ENCODE measurements at places on chromosomes 6 and 20. TPM values are rescaled to one million over a fixed set of nuclear protein-coding genes. Genes with fewer than 3 reads are reported as not detected.

DNA sequence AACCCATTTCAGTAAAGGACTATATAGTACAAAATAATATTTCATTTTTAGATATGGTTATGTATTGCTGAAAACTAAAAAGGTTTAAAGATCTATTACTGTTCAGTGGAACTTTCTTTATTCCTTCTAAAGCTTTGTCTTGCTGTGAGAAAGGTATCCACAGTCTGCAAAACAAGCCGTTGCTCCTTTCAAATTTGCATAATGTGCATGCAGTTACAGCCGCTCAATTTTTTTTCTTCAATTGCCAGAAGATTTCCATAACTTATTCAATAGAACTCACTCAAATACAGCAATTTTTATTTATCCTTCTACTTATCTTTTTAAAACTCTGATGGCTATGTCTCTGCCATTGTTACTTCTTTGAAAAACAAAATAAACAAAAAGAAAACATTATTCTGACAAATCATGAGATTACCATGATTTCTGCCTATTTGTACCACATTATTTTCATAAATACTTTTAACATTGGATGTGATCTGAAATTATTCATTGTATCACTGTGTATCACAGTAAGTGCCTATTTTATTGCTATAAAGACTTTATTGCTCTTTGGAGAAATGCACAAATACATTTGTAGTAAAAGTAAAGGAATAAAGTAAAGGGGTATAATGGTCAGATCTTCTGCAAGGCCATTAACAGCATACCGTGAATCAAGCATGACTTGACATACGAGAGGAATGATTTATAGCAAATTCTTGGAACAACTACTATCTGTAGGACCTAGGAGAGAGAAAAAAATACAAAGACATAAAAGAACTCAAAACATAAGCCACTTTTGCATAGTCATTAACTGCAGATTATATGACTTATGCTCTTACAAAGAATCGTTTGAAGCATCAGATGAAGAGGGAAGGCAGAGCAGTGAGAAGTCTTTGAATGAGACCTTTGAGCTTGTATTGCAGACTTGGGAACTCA is 29.6 kb upstream of the HBS1L start:
- no peak for DNase-seq

DNA sequence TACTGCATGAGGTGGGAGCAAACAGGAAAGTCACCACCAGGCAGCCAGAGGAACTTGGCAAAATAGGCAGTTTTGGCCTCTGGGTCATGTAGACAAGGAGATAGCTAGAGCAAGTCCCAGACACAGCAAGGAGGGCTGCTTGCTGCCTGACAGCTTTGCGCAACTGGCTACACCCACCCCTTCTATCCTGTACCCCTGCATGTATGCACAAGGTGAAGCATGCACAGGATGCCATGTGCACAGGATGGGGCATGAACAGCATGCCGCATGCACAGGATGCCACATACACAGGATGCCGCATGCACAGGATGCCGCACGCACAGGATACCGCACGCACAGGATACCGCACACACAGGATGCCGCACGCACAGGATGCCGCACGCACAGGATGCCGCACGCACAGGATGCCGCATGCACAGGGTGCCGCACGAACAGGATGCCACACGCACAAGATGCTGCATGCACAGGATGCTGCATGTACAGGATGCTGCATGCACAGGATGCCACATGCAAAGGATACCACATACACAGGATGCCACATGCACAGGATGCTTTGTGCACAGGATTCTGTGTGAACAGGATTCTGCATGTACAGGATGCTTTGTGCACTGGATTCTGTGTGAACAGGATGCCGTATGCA is 104.9 kb upstream of the IYD start:
- no peak for DNase-seq

- DNase-seq, result no peak
Observed at GRCh38 chr20:32787168-32787567, 25.0 kb downstream of the DNMT3B start.

- no peak for DNase-seq
Observed at GRCh38 chr20:15287329-15287728, 949.9 kb upstream of the FLRT3 start.

DNA sequence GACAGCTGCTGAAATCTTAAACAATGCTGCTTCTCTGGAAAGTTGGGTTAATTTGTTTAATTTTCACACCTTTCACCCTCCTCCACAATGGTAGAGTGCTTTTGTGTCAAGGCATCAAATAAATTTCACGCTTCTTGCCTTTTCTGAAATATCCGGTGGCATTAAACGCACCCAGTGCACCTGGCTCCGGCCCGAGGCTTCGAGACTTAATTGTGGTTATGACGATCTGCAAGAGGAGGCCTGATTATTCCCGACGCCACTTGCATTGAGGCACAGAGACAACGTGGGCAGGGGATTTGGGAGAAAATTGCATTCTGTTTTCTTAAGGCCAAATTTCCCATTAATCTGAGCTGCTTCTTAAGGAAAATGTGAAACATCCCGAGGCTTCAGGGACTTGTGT is 152.2 kb downstream of the CDH4 start:
- no peak for DNase-seq

- no peak for DNase-seq
Observed at GRCh38 chr20:5044075-5044620, 42.8 kb upstream of the SLC23A2 start.

DNA sequence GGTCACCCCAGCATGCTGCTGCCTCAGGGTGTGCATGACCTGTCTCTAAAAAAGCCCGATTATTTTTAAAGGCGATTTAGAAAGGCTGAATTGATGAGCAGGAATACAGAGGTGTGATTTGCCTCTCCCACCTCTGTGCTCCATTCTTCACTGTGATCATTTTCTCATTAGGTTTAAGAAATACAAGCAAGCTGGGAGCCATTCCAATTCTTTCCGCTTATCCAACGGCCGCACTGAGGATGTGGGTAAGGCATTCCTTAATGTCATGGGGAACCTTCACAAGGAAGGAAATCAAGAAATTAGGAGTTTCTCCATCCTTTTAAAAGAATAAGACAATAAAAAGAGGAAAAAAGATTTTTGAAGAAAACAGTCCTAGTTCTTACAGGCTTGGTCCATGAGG is 55.6 kb upstream of the GNRH2 start:
- DNase-seq, result no peak

DNA sequence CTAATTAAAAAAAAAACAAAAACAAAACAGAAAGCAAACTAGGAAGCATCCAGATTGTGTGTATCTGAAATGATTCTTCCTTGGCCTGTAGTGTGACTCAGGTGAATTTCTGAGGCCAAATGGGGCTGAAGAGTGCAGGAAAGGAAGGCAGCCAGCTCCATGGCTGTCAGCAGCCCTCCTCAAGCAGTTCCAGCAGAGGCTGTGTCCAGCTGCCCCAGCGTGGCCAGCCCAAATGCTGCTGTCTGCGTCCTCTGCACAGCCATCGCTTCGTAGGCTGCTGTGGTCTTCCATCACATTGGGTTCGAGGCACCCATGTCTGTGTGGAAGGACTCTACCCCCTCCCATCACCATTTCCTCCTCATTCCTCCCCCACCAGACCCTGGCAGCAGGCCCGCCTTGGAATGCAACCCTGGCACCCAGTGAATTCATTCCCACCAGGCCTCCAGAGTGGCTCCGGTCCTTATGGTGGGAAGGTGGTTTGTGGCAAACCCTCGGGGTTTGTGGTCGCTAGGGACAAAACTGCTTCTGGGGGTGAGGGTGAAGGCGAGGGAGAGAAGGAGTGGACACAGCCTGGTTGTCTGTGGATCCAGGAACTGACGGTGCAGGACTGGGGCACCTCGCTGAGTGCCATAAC is 81.5 kb downstream of the MYLK4 start:
- DNase-seq, result no peak

DNA sequence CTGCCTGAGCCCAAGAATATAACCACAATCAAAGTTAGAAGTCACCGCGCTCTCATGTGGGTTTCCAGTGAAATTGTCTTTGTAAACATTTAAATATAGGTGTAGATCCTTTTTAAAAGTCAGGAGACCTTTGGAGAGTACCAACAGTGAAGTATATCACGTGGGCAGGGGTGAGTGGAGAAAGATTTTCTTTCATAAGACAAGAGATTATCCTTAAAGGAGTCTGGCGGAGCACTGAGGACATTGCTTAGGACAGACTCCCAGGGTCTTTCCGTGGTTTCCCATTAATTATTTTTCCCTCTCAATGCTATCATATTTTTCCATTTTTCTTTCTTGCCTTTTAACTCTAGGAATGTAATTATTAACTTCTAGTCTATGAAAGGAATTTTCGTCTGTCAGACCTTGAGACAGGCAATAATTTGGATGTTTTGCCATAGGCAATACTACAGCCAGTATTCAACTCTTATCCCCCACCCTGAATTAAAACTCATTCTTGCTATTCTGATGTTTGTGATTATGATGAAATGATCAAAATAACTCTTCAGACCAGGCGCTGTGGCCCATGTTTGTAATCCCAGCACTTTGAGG is 31.4 kb downstream of the DCBLD1 start:
- no peak for DNase-seq

Gene PTCRA
- total RNA-seq, result not detected

Gene ARID1B
- total RNA-seq, result 63.9 TPM

Gene OR2B3
- not detected for total RNA-seq

GRCh38 chr20:33832103-33832804 is 21.1 kb downstream of the CHMP4B start:
- DNase-seq, result no peak

DNA sequence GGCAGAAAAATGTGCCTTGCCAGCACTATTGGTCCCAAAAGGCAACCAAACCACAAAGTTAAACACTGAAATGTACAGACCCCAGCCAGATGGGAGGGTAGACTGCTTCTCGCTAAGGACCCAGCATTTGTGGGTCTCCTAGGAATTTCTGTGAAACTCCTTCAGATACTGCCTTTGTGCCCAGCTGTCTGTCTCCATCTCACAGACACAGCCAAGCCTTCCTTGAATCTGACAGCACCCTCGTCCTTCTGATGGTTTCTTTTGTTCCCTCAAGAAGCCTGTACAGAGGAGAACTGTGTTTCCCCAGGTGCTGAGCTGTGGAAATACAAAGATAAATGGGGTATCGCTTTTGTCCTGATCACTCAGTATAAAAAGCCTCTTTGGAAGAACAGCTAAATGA is 254.0 kb upstream of the TAB2 start:
- DNase-seq, result no peak

DNA sequence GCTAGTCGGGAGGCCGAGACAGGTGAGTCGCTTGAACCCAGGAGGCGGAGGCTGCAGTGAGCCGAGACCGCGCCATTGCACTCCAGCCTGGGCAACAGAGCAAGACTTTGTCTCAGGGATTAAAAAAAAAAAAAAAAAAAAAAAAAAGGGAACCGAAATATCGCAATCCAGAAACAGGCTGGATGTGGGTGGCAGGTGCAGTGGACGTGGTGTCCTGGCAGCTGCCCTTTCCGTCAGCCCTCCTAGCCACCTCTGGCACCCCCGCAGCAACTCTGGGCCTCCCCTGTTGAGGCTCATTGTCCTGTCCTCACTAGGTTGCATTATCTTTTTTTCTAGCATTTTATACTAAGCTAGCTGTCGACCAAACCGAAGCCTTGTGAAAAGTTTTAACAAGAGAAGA is 113.5 kb downstream of the DTNBP1 start:
- no peak for DNase-seq

GRCh38 chr6:52965380-52965779 is 29.7 kb downstream of the GSTA4 start:
- DNase-seq, result no peak

DNA sequence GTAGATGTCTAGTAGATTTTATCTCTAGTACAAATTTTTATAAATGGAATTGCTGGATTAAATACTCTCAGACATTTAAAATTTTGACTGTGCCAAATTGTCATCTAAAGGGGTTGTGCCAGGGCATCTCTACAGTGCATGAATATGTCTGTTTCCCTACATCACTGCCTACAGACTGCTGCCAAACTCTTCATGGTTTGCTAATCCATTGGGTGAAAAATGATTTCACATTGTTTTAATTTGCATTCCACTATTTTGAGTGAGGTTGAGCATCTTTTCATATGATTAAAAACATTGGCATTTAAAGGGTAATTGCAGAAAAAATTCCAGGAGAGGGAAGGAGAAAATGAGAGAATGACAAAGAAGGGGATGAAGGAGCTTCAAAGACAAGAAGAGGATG is 267.7 kb upstream of the RNF24 start:
- no peak for DNase-seq
